GM13977 (cell line): ENCODE measurements at places on chromosomes 6 and 20.
A peak's percentile ranks its signal among the peaks of the same experiment; 100 is the strongest.

GRCh38 chr6:90136176-90136575, 160.5 kb downstream of the BACH2 start:
- DNase-seq: no peak

DNA sequence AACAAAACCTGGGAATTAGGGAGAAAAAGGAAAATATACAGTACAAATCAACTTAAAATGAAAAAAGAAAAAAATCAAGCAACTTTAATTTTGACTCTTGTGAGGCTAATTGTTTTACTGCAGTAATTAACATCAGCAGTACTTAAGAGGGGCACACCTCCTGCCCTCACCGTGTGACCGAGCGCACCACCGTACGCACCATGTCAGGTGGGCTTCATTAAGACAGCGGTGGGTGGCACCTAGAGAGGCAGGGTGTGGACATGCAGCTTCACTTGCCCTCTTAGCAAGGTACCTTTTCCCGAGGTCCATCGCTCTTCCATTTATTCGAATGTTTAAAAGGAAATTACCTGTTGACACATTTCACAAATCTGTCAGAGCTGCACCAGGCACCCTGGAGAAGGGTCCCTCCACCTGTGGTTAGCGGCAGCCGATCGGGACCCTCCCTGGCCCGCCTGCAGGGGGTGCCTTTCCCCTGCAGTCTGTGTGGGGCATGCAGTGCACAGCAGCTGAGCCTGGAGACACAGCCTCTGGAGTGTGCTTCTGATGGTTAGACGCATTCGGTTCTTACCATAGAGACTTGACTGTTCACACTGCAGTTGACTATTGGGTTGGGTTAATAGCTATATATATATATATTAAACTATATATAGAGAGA, 184.1 kb downstream of the TMEM242 start:
- no peak for DNase-seq

GRCh38 chr6:44789806-44790205, 402.3 kb downstream of the CDC5L start:
- no peak for DNase-seq

- no peak for DNase-seq
These were observed 1.3 kb downstream of the NOP56 start for GRCh38 chr20:2653556-2654383.

DNA sequence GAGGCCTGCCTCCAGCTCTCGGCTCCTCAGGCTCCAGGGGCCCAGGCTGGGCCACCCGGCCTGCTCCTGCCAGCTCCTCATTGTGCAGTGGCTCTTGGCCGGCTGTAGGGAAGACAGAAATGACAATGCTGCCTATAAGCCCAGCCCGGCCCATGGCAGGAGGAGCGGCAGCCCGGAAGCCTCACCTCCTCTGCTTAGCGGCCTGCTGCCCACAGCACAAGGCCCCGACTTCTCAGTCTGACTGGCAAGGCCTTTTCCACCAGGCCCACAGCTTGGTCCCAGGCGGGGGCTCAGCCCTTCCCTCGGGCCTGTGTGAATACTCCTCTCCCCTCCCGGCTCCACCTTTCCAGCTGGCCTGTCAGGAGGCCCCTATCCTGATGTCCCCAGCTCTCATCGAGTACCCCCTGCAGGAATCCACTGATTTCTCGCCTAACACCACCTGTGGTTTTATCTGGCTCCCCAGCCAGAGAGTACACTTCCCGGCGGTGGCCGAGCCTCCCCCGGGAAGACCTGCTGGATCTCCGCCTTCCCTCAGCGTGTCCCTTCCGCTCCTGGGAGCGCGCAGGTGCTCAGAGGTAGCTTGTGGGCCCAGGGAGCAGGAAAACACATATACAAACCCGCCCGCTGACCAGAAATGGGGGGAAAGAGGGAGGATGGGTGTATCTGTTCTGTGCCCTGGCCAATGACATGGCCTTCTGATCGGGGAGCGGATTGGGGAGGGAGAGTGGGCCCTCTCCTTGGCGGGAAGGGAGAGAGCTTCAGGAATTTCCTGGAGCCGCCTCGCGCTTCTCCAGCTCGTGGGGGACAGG, 963 bp downstream of the DDRGK1 start:
- peak; percentile 76 for DNase-seq

DNA sequence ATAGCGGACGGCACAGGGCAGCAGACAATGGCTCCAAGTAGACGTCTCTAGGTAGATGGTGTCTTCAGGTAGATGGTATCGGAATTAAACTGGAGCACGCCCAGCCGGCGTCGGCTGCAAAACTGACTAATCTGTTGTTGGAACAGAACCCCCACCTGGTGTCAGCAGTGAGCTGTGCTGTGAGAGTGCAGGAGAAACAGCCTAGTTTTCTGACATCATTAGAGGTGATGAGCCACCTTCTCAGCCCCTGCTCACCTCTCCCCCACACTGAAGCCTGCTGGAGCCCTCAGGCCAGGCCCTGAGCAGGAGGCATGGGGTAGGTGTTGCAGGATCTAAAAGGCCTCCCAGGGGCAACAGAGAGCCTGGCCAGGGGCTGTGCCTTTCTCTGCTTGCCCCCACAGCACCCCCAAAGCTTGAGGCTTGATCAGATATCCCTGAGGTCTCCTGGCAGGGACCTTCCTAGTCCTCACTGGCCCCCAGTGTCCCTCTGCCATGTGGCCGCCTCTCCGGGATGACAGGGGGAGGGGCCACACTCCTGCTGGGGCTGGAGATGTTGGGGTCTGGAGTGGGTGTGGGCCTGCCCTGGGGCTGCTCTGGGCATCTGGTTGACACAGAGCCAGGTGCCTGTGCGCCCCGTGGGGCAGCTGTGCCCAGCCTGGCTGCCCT, 6.9 kb upstream of the HELZ2 start:
- peak; percentile 83 for DNase-seq

GRCh38 chr6:164085091-164086075, 670.9 kb downstream of the QKI start:
- DNase-seq: no peak

GRCh38 chr20:57653546-57653900, 33.3 kb upstream of the ZBP1 start:
- DNase-seq: peak; percentile 45

DNA sequence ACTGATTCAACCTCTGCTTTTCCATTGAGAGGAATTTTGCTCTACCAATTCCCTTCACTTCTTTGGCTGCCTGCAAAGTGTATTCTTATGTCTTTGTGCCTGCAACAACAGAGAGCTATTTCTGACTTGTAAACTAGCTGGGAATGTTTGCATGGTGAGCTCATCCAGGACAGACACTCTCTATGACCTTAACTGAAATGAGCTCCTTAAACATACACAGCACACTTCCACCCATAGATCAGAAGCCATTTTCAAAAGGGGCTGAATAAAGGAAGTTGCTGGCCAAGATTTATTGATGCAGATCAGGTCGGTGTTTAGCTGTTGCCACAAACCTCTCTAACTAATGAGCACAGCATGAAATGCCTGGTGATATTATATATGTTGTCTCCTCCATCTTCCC, 377.7 kb downstream of the BTBD9 start:
- DNase-seq: no peak

DNA sequence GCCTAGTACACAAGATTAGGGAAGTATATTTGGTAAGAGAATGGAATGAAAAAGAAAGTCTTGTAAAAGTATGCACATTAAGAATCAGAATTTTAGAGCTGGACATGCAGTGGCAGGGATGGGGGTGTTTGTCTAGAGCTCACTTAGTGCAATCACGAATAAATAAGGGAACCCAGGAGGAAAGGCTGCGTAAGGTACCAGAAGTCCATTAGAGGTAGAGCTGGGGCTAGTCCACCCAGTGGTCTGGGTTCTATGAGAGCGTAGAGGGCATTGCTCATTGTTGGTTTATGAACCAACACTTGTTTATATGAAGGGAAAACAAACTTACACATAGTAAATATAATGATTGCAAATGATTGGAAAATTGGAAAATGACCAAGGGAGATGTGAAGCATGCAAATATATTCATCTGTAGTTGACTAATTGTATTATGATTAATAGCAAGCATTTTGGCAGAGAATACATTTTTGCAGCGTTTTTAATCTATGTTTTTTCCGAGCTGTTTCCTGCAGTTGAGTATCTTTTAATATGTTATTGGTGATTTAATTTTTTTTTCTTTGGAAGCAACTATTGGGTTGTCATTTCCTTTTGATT, 3.2 kb downstream of the CDC40 start:
- DNase-seq: no peak

DNA sequence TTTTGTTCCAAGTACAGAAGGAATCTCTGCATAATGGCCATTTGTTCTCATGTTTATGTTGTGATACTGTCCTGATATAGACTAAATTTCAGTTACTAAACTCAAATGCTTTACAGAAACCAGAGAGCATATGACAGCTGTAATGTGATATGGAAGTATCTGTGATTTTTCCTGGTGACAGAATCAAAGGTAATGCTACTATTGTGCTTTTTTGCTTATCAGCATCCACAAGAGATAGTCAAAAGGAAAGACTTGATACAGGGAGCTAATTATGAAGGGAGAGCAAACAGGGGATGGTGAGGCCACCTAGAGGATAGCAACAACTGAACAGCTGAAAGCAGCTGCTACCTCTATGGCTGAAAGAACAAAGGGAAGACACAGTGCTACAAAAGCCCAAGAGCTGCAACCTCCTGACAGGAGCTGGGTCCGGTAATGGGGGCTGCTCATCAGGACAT, 181.4 kb downstream of the PHF3 start:
- DNase-seq: no peak

DNA sequence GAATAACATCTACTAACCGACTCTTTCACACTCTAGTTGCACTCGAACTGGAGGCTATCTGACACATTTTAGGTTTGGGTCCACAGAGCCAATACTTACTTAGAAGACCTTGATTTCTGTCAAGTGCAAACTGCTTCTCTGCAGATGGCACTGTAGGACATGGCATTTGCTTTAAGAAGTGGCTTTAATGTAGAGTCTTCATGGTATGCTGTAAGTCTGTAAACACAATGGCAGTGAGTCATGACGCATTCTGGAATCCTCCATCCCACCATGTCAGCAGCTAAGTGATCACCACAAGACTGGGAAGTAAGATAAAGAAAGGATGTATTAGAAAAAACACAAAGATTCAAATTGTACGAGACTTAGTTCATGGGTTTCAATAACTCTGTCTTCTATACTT, 377.0 kb upstream of the NOX3 start:
- no peak for DNase-seq

GRCh38 chr20:23152308-23152892, 66.3 kb upstream of the CD93 start:
- no peak for DNase-seq

GRCh38 chr6:37210313-37210968, 40.5 kb downstream of the PIM1 start:
- peak; percentile 66 for DNase-seq

DNA sequence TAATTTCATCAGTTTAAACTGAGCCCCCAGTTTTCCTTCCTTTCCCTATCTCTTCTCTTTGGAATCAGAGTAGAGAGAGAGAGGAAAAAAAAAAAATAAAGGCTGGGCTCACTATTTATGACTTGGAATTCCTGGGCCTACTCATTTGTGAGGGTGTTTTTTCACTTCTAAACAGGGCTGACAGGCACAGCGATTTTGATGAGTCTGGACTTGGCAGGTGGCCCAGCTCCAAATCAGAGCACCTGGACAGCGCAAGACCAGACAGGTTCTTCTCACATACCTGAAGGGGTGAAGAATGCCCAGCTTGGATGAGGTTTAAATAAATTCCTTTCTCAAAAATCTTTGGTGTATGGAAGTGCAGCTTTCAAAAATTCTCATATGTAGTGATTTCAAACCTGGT, 122.2 kb downstream of the KIF13A start:
- DNase-seq: no peak

- no peak for DNase-seq
These were observed 119.3 kb downstream of the BMP7 start for GRCh38 chr20:57147185-57147584.

DNA sequence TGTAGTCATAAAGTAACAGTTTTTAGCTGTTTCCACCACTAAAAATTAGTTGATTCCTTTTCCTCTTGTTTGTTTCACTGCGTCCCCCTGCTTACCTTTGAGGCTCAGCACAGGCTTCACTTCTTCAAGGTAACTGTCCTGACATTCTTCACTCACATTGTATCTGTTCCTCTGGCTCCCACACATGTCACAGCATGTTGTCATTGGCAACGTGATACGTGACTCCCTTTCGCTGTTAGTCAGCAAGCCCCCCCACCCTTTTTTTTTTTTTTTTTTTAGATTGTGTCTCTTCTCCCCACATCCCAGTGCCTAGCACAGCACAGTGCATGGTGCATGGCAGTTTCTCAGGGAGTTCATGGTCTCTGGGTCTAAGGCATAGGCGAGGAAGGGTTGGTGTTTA, 13.3 kb downstream of the VAPB start:
- no peak for DNase-seq

DNA sequence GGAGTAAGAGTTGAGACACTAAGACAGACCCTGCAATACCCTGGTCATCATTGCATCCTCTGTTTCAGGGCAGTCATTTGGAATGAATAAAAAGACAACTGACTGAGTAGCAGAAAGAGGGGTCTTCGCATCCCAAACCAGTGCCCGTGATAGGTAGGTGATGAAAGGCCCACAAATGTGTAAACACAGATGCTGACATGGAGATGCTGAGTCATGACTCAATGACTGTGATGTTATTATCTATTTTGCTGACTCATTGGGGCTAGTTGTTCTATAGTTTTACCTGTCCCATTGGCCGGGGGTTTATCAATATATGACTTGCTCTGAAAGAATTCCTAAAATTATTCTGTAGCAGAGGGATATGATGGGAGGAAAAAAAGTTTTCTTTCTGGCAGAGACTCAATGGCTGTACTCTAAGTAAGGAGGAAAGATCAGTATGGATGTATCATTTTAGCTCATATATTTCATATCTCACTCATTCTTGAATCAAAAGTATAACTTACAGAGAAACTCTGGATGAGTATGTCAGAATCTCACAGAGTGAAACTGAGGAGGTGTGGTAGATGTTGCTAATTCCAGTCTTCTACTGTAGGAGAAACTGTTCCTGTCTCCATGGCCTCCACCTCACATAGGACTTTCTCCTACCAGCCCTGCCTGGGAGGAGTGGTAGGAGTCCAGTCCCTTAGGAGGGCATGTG, 119.9 kb upstream of the PREP start:
- DNase-seq: no peak

DNA sequence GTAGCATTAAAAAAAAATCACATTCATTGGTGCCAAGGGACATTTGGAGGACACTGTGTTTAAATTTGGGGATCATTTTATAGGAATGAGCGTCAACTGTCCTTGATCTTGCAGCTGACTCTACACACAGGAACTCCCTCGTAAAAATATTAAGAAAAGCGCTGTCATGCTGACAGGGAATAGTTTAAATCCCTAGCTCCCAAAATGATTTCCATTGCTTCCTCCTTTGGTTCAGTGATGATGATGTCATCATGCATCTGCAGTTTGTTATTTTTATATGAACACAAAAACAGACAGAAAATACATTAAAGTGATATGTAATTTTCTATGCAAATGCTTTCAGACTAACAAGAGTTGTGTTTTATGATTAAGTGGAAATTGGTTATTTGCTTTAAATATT, 275.6 kb downstream of the BTBD9 start:
- no peak for DNase-seq

GRCh38 chr6:99236010-99236409, 113.5 kb downstream of the FAXC start:
- DNase-seq: no peak

GRCh38 chr6:108560463-108561308, at the start of gene FOXO3:
FOXO3 (plus strand) TSS chr6:108560917; CDS start chr6:108561209, 292 bp downstream.
- peak; percentile 68 for DNase-seq
